H1 (cell line): ENCODE measurements at places on chromosomes 5 and 9.
A peak's percentile ranks its signal among the peaks of the same experiment; 100 is the strongest.

- no peak for DNase-seq
Measured at GRCh38 chr5:1782385-1783215, 17.0 kb downstream of the MRPL36 start.

DNA sequence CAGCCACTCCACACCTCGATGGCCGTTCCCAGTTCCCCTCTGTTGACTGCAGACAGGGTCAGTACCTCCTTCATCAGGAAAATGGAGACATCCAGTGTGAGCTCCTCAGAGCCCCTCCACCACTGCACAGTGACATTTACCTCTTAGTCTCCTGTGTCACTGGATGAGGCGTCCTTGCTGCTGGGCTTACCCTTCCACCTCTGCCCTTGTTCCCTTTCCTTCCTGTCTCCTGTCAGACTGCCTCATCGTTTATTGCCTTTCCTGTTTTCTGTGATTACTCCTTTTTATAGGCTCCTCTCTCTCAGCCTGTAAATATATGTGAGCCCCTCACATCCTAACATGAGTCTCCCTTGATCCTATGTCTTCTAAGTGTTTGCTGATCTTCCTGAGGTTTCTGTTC lies 23.2 kb upstream of the SPTAN1 start:
- DNase-seq, result no peak

GRCh38 chr5:179154346-179154990 lies 94.3 kb downstream of the ZNF354C start:
- DNase-seq, result peak; percentile 33

DNA sequence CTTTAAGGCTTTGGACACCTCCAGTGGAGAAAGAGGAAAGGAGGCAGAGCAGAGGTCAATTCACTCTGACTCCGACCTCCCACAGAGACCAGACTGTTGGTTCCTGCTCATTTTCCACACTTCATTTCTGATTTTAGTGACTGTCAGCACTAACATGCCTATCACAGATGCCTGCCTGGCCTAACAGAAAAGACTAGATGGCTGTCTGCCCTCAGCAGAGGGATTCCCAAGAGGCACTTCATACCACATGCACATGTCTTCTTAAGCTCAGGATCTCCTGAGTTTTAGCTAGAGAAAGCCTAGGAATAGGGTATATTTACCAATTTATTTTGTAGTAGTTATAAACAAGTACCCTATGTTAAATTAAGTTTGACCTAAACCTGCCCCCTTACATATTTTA lies 336.0 kb downstream of the ENC1 start:
- no peak for DNase-seq

DNA sequence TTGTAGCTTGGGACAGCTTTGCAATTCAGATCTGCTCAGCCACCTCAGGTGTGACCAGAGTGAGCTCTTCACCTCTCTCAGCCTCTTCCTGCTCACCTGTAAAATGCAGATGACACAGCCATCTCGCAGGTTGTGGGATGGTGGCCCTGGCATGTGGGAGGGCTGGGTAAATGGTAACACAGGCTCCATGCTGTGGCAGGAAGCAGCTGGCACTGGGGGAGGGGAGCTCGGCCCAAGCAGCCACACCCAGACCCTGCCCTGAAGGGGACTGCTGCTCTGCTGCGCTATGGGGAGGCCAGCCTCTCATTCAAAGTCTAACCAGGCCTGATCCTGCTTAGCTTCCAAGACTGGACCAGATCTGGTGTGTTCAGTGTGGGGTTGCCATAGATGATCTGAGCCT lies 24.1 kb downstream of the PHF2 start:
- DNase-seq, result peak; percentile 58

- DNase-seq, result no peak
Measured at GRCh38 chr9:10062629-10063395, 550.0 kb downstream of the PTPRD start.

GRCh38 chr9:90838098-90838497 lies 36.5 kb downstream of the SYK start:
- DNase-seq, result no peak

DNA sequence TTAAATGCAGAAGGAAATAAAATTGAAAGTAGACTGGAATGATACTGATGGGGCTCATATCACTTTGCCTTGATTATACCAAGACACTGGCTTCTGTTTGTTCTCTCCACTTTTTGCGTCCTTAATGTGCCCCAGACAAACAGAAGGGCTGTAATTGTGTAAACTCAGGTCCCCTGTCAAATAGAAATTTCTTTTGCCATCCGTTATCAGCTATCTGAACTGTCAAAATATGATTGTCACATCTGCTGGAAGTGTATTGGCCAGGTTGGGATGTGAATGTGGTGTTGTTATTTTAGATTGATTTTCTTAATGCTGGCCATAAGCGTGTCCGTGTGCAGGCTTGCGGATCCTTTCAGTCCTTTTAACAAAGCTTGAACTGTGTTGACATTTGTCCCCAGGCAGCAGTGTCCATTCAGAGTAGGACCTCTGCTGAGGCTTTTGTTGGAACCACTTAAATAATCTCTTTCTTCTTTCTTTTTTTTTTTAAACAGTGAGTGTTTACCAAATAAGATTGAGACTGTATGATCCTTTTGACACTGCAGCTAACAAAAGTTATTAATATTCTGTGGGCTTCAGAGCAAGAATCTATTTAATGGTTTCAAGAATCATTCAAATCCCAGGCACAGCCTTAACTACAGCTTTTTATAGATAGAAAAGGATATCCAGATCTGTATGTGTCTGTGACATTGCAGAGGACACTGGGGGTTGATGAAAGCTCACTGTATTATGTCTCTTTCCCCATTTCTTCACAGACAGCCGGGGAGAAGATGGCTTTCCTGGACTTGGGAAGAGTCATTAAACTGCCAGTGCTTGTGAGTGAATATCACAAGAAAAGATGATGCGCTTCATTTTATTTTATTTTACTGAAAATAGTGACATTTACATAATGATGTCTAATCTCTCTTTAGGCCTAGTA lies 171.7 kb downstream of the ZNF608 start:
- no peak for DNase-seq

DNA sequence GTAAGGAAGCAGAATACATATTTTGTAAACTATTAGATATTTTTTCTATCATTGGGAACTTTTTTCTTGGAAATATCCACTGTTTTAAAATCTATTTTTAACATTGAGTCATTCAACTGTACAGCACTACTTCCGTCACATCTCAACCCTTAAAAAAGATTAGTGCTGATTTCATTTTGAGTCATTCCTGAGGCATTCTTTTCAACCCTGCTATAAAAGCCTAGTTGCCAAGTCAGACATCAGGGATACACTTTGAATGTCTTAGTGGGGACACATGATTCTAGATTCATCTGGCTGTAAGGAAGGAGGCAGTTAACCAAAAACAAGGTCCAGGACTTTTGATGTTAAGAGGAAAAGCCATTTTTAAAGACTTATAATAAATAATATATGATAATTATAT lies 160.9 kb downstream of the GIN1 start:
- DNase-seq, result no peak

- no peak for DNase-seq
Measured at GRCh38 chr9:134885679-134886412, 5.2 kb downstream of the FCN2 start.

DNA sequence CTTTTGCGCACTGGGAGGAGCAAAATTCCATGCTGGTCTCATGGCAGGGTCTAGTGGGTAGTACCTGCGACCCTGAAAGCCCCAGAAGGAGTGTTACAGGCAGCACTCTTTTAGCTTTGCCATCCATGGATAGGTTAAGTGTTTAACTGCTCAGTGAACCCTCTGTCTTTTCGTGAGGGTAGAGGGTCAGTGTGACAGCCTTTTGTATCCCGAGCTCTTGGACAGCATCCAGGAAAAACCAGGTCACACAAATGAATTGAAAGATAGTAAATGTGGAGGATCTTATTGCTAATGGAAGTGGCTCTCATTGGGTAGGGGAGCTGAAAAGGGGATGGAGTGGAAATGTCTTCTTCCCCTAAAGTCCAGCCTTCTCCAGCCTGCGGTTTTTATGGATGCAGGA lies 57.8 kb upstream of the CCDC112 start:
- no peak for DNase-seq

DNA sequence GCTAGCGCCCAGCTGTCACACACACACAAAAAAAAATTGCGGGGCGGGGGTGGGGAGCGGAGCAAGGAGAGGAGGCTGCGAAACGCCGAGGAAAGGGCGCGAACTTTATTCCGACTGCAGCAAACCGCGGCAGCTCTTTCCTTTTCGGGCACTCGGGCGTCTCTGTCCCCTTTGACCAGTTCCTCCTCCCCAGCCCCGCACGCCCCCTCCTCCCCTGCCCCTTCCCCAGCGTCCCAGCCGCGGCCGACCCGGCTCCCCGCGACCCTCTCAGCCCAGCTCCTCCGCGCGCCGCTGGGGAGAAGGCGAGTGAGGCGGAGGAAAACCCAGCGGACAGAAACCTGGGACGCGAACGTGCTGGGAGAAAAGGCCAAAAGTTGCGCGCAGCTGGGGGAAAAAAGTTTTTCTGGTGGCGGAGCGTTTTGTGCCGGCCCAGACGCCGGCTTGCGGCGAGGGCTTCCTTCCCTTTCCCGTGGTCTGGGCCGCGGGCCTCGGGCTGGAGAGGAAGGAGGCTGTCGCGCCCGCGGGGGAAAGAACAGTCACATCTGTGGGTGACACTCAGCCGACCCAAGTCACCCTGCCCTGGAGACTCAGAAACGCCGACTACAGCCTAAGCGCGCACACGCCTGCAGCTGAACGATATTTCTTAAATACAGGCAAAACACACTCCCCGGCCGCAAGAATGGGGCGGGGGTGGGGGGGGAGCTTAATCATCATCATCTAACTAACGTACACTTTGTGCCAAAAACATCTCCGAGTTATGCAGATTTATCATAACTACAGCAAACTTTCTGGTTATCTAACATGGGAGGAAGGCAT lies 1.1 kb upstream of the BNC2 start:
- DNase-seq, result peak; percentile 67

- DNase-seq, result no peak
Measured at GRCh38 chr5:147098233-147098790, 136.5 kb upstream of the STK32A start.

GRCh38 chr5:80905405-80905804 lies 54.8 kb upstream of the RASGRF2 start:
- DNase-seq, result no peak

DNA sequence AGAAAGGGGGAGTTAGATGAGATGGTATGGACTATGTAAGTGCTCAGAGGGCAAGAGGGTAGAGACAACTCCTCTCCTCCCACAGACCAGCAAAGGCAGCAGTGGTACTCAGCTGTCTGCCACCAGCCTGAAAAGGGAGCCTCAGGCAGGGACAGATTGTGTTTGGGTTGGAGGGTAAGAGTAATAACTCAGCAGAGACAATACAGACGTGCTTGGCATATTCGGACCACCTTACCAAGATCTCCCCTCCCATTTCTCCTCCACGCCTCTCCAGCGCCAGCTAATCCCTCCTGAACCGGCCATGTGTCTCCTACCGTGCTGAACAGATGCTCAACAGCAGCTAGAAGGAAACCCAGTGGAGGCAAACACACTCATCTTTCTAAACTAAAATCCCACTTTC lies 180.8 kb downstream of the ASTN2 start:
- DNase-seq, result no peak

DNA sequence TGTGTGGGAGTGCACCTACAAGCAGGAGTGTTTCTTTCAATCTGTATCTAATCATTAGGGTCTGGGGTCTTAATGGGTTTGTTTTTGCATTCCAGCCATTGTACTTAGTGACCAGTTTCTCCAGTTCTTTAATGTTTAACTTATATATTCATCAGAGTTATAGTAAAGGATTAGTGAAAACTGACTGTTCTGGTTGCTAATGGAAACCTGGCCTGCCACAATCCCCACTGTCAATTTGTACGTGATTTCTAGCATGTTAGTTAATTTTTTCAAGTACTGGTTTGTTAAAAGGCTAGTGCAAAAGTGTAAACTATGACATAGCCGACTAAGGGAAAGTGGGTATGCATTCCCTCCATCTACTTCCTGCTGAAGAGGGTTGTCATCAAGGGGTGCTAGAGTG lies 276.1 kb downstream of the HTR1A start:
- DNase-seq, result no peak

DNA sequence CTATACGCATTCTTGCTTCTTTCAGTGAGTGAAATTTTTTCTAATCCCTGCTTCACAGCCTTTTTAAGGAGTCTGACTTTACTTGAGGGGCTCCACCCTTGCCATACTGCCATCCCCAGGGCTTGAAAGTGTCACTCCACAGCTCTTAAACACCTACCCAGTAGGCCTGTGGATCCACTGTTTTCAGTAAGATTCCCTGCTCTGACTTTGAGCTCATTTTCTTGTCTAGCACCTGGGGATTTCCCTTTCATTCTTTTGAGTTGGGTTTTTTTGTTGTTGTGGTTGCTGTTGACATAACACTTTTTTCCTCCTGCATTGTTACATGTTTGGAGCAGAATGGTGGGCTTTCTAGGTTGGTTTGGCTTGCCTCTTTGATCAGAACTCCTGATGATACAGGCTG lies 23.6 kb downstream of the SREK1IP1 start:
- DNase-seq, result no peak

DNA sequence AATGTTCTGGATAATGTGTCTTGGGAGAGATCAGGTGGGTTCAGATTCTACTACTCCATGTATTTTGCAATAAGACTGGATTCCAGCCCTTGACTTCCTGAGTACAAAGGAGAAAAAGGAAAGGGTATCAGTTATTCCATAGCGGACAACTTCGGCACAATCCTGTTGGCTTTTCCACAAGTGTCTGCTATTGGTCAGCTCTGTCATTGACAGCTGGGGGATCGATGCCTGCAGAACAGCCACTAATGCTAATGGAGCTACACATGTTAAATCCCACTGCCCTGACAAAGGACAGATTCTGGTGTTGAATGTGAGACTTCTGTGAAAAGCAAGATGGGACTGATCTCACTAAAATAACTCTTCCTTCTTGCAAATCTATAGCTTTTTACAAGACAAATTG lies 41.2 kb downstream of the IZUMO3 start:
- no peak for DNase-seq

GRCh38 chr5:179766726-179767455 lies 26.9 kb upstream of the LTC4S start:
- DNase-seq, result no peak

GRCh38 chr5:139787257-139787567 lies 8.4 kb upstream of the PSD2 start:
- no peak for DNase-seq

- DNase-seq, result no peak
Measured at GRCh38 chr5:39341896-39342295, 22.4 kb downstream of the C9 start.

- no peak for DNase-seq
Measured at GRCh38 chr9:89839449-89839848, 234.6 kb downstream of the GADD45G start.
